ENCODE measurements at places on chromosomes 6 and 20. TPM values are rescaled to one million over a fixed set of nuclear protein-coding genes. Genes with fewer than 3 reads are reported as not detected.

Gene SUMO4
- not detected for total RNA-seq

Gene SIM1
- total RNA-seq: not detected

Gene TMC2
- not detected for total RNA-seq

Gene DDO
- total RNA-seq: 1.4 TPM
